Fibroblast of pulmonary artery (primary cell): ENCODE measurements at places on chromosomes 6 and 20.

- DNase-seq = peak; percentile 86
These were observed 9.2 kb downstream of the ECI2 start for GRCh38 chr6:4125933-4126864.

- DNase-seq = no peak
These were observed 228.0 kb downstream of the SYNDIG1 start for GRCh38 chr20:24697411-24697810.

- peak; percentile 69 for DNase-seq
These were observed 11.4 kb downstream of the ANKS1A start for GRCh38 chr6:34900321-34901031.

- DNase-seq = peak; percentile 57
These were observed 52.6 kb upstream of the MAFB start for GRCh38 chr20:40741507-40742106.

DNA sequence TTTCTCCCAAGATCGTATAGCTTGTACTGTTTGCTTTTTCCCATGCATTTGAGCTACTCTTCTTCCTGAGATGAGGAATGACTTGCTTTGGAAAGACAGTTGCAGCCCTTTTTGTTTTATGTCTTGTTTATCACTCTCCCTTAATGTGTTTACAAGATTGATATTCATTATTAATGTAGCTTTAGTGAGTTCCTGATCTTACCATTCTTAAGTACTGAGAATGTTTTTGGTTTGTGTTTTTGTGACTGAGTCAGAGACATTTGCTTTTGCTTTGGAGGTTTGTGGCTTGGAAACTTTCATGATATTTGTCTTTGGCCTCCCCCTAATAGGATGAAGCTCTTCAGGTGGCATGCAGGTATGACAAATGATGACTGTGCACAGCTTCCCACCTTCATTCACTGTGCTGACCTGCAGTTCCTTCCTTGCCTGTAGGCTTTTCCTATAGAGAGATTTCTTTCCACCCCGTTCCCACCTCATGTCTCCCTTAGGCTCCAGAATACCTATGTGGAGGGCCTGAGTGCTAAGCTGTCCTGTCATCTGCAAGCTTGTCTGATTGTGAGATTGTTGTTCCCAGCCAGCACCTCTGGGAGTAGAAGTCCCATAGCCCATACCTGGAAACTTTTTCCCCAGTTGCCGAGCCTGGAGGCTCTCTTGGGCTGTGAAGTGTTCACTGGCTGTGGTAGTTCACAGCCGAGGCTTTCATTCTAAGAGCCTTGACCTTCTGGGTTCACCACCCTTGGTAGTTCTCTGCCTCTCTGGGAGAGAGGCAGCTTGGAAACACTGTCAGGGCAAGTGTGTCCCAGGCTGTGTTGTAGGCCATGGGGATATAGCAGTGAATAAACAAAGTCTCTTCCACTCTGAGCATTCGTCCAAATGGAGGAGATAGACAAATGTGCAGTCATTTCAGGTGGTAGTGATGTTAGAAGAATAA lies 27.1 kb downstream of the CDS2 start:
- DNase-seq = no peak

- no peak for DNase-seq
These were observed 1080.7 kb upstream of the MAP3K7 start for GRCh38 chr6:91667596-91667995.

DNA sequence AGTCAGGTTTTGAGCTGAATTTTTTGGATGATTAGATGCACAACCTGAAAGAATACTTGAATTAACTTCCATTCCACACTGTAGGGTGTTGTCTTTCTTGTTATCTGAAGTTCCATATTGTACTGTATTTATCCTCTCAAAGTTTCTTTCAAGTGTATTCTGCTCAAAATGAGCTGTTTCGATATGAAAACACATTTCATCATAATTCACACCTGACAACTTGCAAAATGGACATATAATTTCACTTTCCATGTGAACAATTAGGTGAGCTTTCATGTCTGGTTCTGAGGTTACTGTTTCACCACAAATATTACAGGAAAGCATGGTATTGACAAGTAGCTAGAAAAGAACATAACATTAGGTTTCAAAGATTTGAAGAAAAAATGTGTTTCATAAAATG lies 1.7 kb downstream of the ZUP1 start:
- DNase-seq = no peak

GRCh38 chr20:3635346-3635745 lies 27.9 kb downstream of the GFRA4 start:
- peak; percentile 20 for DNase-seq

GRCh38 chr20:55143601-55144000 lies 668.2 kb downstream of the DOK5 start:
- no peak for DNase-seq

DNA sequence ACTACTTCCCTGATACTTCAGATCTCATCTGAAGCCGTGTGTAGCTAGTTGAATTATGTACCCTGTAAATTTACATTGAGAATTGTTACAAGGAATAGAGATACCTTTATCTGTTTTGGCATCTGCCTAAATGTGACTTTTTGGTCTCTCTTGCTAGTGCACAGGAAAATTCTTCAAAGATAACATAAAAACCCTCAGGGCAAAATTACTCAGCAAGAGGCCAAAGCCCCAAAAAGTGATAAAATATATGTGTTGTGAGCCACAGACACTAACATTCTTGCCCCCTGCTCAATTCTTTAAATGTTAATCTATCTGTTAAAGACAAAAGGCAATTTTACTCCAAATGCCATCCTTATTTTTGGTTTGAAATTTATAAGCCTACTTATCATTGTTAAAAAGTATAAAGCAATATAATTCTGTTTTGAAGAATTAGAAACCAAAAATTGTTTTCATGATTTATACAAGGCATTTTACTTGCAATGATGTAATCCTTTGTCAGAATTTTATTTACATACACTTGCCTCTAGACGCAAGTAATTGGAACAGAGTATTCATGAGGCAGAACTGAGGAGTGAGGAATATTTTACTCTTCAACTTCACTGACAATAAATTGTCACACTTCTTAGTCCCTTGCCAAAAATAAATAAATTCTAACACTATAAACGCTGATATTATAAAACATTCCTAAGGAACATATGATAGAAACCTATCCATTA lies 186.2 kb downstream of the EPM2A start:
- no peak for DNase-seq

DNA sequence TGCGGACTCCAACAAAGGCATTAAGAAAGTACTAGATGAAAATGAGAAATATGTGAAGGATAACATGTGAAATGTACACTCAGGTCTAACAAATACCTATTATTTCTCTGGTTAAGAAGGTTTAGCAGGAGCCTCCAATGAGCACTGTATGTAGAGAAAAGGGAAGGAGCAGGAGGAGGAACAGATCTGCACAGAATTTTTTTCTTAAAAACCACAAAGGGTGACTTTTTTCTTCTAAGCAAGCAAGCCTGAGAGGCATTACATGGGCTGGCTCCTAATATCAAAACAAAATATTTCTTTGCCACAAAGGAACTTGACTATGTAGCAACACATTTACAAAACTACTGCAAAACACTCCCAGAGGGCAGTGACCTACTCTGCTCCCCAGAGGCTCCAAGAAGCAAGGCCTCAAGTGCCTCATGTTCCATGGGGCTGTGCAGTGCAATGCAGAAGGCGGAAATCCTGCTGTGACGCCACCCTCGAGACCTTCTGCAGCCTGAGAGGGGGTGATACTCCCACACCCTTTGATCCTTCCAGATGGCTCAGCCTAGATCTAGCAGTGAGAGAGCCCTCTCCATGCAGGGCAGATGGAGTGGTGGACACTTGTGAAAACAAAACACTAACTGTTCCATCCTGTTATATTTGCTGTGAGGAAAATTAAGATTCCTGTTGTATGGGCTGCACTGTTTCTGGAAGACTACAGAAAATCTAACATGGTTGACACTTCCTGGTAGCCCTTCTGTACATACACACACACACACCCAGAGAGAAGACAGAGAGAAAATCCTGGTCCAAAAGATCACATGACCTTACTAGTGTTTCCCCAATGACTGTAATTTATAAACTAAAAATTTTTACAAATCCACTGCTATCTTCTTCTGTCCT lies 36.0 kb upstream of the SMIM29 start:
- DNase-seq = peak; percentile 79

- DNase-seq = no peak
These were observed 68.1 kb upstream of the OGFRL1 start for GRCh38 chr6:71220466-71220865.

DNA sequence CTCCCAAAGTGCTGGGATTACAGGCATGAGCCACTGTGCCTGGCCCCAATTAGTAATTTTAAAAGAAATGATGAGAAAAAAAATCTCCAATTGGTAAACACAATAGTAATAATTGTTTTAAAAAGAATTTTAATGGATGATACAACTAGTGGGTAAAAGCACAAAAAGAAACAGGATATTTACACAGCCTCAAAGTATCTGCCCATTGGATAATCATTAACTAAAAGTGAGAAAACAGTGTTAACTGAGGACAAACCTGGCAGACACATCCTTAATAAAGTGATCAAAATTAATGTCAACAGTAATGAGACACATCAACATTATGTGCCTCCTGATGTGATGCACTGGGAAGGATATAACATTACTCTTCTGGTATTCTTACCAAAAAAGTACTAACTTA lies 24.5 kb downstream of the DTNBP1 start:
- no peak for DNase-seq

DNA sequence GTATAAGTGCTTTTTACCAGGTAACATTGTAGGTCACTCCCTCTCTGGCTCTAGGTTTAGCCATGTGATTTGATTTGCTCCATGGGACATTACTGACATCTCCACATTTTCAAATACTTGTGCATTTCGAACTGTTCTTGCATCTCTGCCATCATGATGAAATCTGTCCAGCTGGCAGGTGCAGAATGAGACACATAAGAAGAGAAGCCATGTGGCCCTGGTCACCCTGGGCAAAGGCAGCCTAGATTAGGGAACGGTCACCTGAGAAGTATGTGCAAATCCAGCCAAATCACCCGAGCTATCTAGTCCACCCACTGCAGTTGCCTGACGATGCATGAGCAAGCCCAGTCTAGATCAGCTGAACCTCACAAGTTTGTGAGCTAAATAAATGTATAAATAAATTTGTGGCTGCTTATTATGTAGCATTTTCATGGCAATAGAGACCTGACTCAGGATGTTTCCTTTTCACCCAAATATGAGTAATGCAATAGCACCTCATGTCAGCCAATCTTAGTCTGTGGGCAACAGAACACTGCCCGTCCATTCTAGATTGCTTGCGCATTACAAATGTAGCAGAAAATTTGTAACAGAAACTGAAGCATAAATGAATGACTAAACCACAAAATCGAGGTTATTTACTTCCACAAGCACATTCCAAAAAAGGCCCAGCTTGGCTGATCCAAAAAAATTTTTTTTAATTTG lies 115.2 kb downstream of the PAK5 start:
- no peak for DNase-seq

GRCh38 chr6:10391299-10391630 lies 23.6 kb downstream of the TFAP2A start:
- no peak for DNase-seq

DNA sequence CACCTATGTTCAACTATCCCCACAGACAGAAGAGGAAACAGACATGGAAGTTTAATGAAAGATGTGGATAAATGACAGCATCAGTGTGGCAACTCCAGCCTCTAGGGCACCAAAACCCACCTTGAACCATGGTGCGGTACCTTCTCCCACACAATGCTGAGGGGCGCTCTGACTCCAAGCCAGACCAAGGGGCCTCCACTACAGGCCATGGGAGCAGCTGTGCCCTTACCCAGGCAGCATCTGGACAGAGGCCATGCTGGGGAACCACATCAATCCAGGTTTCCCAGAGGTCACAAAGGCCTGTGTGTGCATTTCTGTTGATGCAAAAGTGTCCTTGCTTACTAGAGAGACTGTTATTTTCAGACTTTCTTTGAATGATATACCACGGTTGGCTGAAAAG lies 4.1 kb downstream of the PRR18 start:
- no peak for DNase-seq

- DNase-seq = no peak
These were observed at the start of gene LTA for GRCh38 chr6:31572041-31572911. Gene LTA, plus strand, starts transcription at chr6:31572289. Its CDS starts 454 bp downstream, at chr6:31572743.

GRCh38 chr6:138377042-138377441 lies 663 bp upstream of the SMIM28 start:
- no peak for DNase-seq

- DNase-seq = no peak
These were observed 13.5 kb downstream of the BEND3 start for GRCh38 chr6:107101686-107102413.

DNA sequence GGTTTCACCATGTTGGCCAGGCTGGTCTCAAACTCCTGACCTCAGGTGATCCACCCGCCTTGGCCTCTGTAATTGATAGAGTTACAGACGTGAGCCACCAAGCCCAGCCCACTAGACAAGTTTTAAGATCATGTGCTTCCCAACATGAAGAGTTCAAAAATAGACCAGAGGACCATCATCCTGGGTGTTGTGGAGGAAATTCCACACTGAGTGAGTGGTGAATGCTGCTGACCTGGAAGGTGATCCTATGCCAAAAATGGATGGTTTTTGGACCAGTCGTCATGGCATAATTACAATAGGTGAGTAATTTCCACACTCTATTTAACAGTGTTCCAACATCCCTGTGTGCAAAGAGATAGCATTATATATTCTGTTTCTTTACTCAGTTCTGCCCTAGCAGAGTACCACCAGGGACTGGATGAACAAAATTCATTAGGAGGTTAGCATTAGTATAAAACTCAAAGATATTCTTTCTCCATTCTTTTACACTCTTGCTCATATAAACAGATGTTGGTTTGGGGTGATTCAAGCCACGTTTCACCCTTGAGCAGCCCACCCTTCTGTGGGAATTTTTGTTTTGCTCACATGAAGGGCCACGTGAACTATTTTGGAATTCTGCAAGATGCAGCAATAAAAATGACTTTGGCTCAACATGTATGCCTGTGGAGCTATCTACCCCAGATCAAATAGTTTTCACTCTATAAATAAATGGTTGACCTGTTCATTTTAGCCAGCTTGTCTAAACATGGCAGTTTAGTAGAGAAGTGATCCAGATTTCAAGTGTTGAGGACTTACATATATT lies 206.2 kb upstream of the TCF21 start:
- peak; percentile 13 for DNase-seq

DNA sequence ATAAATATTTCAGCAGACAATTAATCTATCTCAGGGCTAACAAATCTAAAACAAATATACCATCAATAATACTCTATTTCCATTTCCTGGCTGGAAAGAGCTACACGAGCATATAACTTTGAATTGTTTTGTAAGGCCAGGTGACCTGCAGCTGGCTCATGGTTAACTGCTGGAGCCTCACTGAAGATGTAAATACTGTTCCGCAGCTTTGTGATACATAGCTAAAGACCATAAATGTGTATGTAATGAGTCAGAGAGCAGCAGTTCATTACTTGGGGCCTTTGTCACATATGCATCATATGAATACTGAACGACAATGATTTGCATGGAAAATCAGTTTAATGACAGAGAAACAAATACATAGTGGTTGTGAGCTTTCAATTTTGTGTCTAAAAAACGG lies 109.4 kb upstream of the CCN2 start:
- DNase-seq = peak; percentile 65

DNA sequence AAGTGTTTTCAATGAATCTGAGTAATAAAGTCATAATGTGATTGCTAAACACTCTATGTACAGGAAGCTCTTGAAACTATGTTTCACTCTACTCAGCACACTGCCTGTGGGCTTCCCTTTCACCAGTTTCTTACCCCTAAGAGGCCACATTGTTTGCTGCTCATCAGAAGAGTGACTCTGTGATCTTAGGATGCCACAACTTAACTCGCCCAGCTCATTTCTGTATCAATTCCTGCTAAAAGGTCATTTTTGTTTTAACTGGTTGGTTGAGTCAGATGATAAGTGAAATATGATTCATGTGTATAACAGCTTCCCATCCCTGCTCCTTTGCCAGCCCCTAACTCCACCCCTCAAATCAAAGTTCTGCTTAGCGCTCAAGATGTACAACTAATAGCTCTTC lies 9.8 kb upstream of the NDUFAF4 start:
- peak; percentile 42 for DNase-seq
